ENCODE measurements at places on chromosomes 6 and 20. TPM values are rescaled to one million over a fixed set of nuclear protein-coding genes. Genes with fewer than 3 reads are reported as not detected.

DNA sequence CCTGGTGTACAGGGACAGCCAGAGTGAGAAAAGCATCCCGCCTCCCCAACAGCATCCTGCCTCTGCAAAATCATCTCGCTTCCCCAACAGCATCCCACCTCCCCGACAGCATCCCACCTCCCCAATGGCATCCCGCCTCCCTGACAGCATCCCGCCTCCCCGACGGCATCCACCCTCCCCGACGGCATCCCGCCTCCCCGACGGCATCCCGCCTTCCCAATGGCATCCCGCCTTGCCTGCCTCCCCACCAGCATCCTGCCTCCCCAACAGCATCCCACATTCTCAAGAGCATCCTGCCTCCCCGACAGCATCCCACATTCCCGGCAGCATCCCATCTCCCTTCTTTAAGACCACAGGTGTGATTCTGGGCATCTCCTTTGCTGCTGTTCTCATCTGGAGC, 46.0 kb upstream of the NXT1 start:
- no peak overlapping the region for H3K27ac ChIP-seq
- H3K4me1 ChIP-seq: no peaks in the 10 kb centered on the region
- DNase-seq: no peak
- no peak overlapping the region for H3K4me3 ChIP-seq
- no peaks in the 10 kb centered on the region for H3K27me3 ChIP-seq

- no peaks in the 10 kb centered on the region for H3K27me3 ChIP-seq
- H3K4me1 ChIP-seq: no peaks in the 10 kb centered on the region
- no peak for DNase-seq
- H3K36me3 ChIP-seq: no peaks in the 10 kb centered on the region
- no peak overlapping the region for H3K4me3 ChIP-seq
These were observed 1037.4 kb downstream of the KIF16B start for GRCh38 chr20:15535863-15536262.

DNA sequence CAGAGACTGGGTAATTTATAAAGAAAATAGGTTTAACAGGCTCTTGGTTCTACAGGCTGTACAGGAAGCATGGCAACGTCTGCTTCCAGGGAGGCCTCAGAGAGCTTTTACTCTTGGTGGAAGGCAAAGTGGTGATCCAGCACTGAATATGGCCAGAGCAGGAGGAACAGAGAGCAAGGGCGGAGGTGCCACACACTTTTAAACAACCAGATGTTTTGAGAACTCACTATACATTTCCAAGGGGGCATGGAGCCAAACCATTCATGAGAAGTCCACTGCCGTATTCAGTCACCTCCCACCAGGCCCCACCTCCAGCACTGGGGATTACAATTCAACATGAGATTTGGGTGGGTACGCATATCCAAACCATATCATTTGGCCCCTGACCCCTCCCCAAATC, 18.7 kb downstream of the SAMD5 start:
- peaks cover 5% of the 10 kb centered on the region for H3K4me1 ChIP-seq
- H3K27ac ChIP-seq: no peak overlapping the region
- H3K4me3 ChIP-seq: no peak overlapping the region
- DNase-seq: no peak
- H3K27me3 ChIP-seq: no peaks in the 10 kb centered on the region

Gene SLC22A1
- 0.49 TPM for total RNA-seq

- H3K4me1 ChIP-seq: no peaks in the 10 kb centered on the region
- no peaks in the 10 kb centered on the region for H3K36me3 ChIP-seq
- DNase-seq: no peak
These were observed 72.7 kb upstream of the NOX3 start for GRCh38 chr6:155528335-155528734.

DNA sequence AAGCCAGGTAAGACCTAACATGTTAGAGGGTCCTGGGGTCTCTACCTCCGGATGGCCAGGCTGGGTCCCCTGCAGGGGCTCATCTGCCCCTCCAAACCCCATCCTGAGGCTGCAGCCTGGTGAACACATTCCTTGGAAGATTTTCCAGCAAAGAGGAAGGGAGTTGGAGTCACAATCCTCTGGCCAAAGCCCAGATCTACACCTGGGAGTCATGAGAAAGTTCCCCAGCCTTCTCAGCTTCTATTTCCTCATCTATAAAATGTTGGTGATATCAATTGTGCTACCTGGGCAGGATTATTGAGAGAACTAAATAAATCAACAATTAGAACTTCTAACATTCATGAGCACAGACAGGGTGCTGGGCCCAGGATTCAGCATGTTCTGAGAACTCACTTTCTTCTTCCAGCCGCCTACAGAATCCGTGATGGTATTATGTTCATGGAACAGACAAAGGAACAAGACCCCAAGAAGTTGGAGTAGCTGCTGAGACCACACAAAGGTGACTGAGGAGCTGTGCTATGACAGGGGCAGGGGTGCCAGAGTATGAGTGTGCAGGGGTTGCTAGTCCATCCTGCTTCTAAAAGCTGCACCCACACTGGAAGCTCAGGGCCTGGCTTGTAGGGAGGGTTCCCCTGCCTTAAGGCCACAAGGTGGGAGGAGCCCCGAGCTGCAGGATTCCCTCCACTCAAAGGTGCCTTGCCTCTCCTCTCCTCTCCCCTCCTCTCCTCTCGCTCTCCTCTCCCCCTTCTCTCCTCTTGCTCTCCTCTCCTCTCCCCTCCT, 68.9 kb downstream of the BMP7 start:
- DNase-seq: no peak
- H3K27me3 ChIP-seq: no peaks in the 10 kb centered on the region
- H3K36me3 ChIP-seq: no peaks in the 10 kb centered on the region
- no peak overlapping the region for H3K4me3 ChIP-seq

GRCh38 chr20:15612198-15612597, 961.0 kb downstream of the KIF16B start:
- no peak for DNase-seq
- no peak overlapping the region for H3K27ac ChIP-seq
- H3K36me3 ChIP-seq: no peaks in the 10 kb centered on the region
- no peak overlapping the region for H3K4me3 ChIP-seq
- H3K4me1 ChIP-seq: no peaks in the 10 kb centered on the region

GRCh38 chr6:129671442-129672340, 38.3 kb downstream of the ARHGAP18 start:
- peak overlapping the region; percentile 54 for H3K4me3 ChIP-seq
- no peaks in the 10 kb centered on the region for H3K36me3 ChIP-seq
- no peaks in the 10 kb centered on the region for H3K27me3 ChIP-seq
- peak overlapping the region; percentile 62 for H3K27ac ChIP-seq

DNA sequence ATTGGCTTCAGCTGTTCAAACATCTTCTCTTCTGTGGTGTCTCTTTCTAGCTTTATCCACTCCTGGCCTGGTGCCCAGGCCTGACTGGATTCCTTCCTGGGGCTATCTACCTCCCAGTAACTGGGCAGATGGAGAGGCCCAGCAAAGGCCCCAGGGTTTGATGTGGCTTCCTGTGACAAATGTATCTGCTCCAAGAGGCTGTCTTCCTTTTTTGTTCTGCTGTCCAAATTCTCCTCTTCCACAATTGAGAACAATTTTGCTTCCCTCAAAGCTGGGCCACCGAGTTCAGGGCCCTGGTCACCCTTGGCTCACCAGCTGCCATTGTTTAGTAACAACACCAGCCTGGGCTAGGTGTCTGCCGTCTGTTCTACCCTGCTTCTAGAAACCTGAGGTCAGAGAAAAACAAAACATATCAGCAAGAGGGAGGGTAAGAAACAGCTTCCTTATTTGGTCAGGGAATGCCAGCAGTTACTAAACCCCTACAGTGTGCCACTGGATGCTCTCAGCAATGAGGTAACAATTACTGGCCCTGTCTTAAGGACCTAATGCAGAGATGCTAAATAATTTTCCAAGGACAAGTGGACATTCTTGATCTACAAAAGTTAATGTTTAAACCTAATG, 3.9 kb downstream of the ZFP57 start:
- no peak overlapping the region for H3K4me3 ChIP-seq
- H3K36me3 ChIP-seq: no peaks in the 10 kb centered on the region
- no peak overlapping the region for H3K27ac ChIP-seq
- no peak for DNase-seq

Gene CALHM5
- not detected for total RNA-seq

- H3K36me3 ChIP-seq: no peaks in the 10 kb centered on the region
- peaks cover 5% of the 10 kb centered on the region for H3K27me3 ChIP-seq
- H3K4me1 ChIP-seq: no peaks in the 10 kb centered on the region
- DNase-seq: no peak
These were observed 372.1 kb upstream of the CNR1 start for GRCh38 chr6:88538130-88538706.

- H3K27me3 ChIP-seq: no peaks in the 10 kb centered on the region
- H3K4me1 ChIP-seq: peaks cover 26% of the 10 kb centered on the region
- DNase-seq: peak; percentile 35
- peak overlapping the region; percentile 16 for H3K4me3 ChIP-seq
- peak overlapping the region; percentile 65 for H3K27ac ChIP-seq
- no peaks in the 10 kb centered on the region for H3K36me3 ChIP-seq
These were observed 77.4 kb downstream of the PRDM1 start for GRCh38 chr6:106163446-106163965.

Gene MACROD2
- total RNA-seq: not detected

Gene KHDC1L
- not detected for total RNA-seq

DNA sequence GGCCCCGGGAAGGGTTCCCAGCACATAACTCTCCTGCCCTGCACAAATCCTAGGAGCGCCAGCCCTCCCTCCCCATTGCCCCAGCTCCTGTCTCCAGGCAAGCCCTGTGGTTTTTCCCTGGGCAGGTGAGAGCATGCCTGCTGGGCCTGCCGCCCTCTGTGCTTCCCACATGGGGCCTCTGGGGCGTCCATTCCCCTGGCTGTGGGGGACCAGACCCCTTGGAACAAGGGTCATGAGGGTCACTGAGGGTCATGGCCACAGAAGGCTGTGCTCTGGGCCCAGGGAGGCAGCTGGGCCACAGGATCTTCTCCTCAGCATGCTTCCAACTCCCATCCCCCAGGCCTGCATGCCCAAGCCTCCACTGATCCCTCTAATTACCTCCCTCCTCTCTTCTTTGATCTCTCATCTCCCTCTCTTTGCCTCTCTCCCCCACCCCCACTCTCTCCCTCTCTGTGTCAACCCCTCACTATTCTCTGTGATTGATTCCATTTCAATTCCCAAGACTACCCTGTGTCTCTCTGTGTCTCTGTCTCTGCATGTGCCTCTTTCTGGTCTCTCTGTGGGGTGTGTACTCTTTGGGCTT, 6.1 kb downstream of the MDFI start:
- no peaks in the 10 kb centered on the region for H3K4me1 ChIP-seq

GRCh38 chr6:3226481-3227362, 731 bp downstream of the TUBB2B start:
- no peak for DNase-seq
- H3K27me3 ChIP-seq: peaks cover 53% of the 10 kb centered on the region
- peaks cover 50% of the 10 kb centered on the region for H3K4me1 ChIP-seq

GRCh38 chr6:125738276-125738675, 11.2 kb upstream of the HEY2 start:
- no peak for DNase-seq
- no peaks in the 10 kb centered on the region for H3K27me3 ChIP-seq
- H3K4me1 ChIP-seq: no peaks in the 10 kb centered on the region
- H3K4me3 ChIP-seq: no peak overlapping the region

- DNase-seq: no peak
- no peak overlapping the region for H3K27ac ChIP-seq
- H3K36me3 ChIP-seq: no peaks in the 10 kb centered on the region
- no peaks in the 10 kb centered on the region for H3K27me3 ChIP-seq
- H3K4me1 ChIP-seq: no peaks in the 10 kb centered on the region
- no peak overlapping the region for H3K4me3 ChIP-seq
These were observed 172.6 kb upstream of the KCNG1 start for GRCh38 chr20:51195419-51195901.

Gene OSER1
- total RNA-seq: 25.7 TPM

Gene HLA-DQA2
- total RNA-seq: 1.2 TPM

- no peak overlapping the region for H3K27ac ChIP-seq
- no peaks in the 10 kb centered on the region for H3K4me1 ChIP-seq
- no peak overlapping the region for H3K4me3 ChIP-seq
- H3K36me3 ChIP-seq: no peaks in the 10 kb centered on the region
- H3K27me3 ChIP-seq: no peaks in the 10 kb centered on the region
These were observed 354.1 kb upstream of the MAP3K7 start for GRCh38 chr6:90940812-90941481.

GRCh38 chr6:162713974-162714780, 13.4 kb downstream of the PRKN start:
- H3K4me3 ChIP-seq: no peak overlapping the region
- no peak for DNase-seq
- H3K27me3 ChIP-seq: no peaks in the 10 kb centered on the region
- H3K36me3 ChIP-seq: no peaks in the 10 kb centered on the region

GRCh38 chr6:43181942-43182860, at the start of gene CUL9:
Gene CUL9, plus strand, starts transcription at chr6:43182196. Its CDS starts 2,115 bp downstream, at chr6:43184311.
- H3K4me3 ChIP-seq: peak within 1 kb of the TSS; percentile 76
- peaks cover 57% of the 10 kb centered on the region for H3K4me1 ChIP-seq
- H3K36me3 ChIP-seq: peaks cover 12% of the 10 kb centered on the region
- H3K27me3 ChIP-seq: no peaks in the 10 kb centered on the region
- DNase-seq: peak; percentile 78

Gene APOBEC2
- not detected for total RNA-seq

Gene PDE7B
- 0.24 TPM for total RNA-seq

- H3K4me3 ChIP-seq: no peak overlapping the region
- H3K27ac ChIP-seq: no peak overlapping the region
- DNase-seq: no peak
- H3K36me3 ChIP-seq: no peaks in the 10 kb centered on the region
- H3K27me3 ChIP-seq: no peaks in the 10 kb centered on the region
These were observed 265.1 kb upstream of the CEP162 start for GRCh38 chr6:84492241-84493165.

Gene PLN
- not detected for total RNA-seq

DNA sequence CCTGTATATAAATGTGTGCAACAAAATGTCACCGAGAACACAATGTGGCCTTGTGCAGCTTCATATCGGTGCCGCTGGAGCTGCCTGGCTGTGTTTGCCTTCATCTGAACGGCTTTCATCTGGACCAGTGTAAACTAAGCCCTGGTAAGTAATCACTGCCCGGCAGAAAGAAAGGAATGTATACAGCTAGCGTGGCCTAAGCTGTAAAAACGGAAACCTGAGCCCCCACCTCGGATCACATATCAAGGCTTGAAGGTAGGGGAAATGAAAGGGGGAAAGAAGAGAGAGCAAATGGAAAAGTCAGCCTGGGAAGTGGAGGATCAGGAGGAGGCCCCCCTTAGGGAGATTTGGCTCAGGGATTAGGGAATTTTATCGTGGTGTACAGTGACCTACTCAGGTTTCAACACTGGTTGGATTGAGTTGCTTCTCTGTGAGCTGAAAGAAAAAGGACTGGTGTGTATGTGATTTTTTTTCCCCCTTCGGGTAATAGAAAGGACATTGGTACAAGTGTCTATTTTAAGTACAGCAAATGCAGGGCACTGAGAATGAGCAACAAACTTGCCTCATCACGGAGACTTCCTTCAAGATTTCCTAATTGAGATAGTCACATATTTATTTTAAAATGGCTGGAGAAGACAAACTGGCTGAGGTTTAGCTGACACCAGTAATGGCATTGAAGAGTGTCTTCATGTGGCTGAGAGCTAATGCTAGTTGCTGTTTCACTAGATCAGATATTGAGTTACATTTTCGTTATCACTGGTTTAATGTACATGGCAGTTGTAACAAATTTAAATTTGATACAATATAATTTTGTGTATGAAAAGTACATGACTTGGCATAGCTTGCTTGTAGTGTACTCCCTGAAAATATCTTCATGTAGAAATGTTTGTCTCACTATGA, 3.5 kb downstream of the SOBP start:
- no peak for DNase-seq
- H3K36me3 ChIP-seq: no peaks in the 10 kb centered on the region
- no peak overlapping the region for H3K27ac ChIP-seq
- peaks cover 40% of the 10 kb centered on the region for H3K27me3 ChIP-seq
- peaks cover 19% of the 10 kb centered on the region for H3K4me1 ChIP-seq
- H3K4me3 ChIP-seq: no peak overlapping the region

GRCh38 chr6:2744209-2744771, 6.4 kb downstream of the MYLK4 start:
- no peak overlapping the region for H3K27ac ChIP-seq
- no peaks in the 10 kb centered on the region for H3K36me3 ChIP-seq
- no peaks in the 10 kb centered on the region for H3K27me3 ChIP-seq
- no peak overlapping the region for H3K4me3 ChIP-seq

Gene ADNP
- total RNA-seq: 78.1 TPM
